ENCODE measurements at places on chromosomes 5 and 9.

DNA sequence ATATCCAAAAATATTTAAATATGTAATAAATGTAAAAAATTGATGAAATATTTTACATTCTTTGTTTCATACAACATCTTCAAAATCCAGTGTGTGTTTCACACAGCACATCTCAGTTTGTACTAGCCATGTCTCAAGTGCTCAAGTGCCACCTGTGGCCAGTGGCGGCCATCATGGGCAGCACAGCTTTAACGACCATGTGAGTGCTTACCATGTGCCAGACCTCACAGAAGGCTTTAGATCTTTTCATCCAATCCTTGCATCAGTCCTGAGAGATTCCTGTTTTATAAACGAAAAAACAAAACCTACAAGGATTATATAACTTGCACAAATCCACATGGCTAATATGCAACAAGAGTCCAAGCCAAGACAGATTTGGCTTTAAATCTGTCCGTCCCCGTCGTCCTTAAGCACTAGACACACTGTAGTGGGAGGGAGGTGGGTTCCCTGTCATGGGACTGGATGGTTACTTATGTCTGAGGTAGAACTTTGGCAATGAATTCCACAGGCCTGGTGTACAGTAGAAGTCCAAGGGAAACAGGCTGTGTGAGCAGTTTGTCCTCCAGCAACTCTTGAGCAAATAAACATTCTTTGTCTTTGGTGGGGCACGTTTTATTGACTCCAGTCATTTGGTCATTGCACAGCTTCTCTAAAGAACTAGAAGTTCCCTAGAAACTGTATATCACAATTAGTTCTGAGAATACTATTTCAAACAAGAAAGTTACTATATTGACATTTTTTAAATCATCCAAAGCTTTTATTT, 25.0 kb upstream of the F2R start:
- DNase-seq: peak; percentile 83

DNA sequence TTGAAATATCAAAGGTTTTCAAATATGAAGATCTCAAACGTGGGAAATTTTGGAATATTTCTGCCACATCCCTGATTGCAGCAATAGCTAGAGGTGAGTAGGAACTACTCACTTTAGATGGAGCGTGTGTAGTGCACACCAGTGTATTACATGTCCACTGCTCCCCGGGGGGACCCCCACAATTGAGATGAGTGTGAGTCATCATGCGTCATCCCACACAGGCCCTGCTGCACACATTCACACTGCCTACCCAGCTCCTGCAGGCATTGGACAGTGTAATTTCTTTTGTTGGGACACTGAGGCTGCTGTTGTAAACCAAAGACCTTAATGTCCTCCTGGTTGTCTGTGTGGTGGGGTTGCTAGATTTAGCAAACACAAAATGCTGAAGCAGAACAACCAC, 280.0 kb downstream of the GAS1 start:
- DNase-seq: no peak

- no peak for DNase-seq
These were observed 78.2 kb upstream of the FER start for GRCh38 chr5:108669462-108669861.

DNA sequence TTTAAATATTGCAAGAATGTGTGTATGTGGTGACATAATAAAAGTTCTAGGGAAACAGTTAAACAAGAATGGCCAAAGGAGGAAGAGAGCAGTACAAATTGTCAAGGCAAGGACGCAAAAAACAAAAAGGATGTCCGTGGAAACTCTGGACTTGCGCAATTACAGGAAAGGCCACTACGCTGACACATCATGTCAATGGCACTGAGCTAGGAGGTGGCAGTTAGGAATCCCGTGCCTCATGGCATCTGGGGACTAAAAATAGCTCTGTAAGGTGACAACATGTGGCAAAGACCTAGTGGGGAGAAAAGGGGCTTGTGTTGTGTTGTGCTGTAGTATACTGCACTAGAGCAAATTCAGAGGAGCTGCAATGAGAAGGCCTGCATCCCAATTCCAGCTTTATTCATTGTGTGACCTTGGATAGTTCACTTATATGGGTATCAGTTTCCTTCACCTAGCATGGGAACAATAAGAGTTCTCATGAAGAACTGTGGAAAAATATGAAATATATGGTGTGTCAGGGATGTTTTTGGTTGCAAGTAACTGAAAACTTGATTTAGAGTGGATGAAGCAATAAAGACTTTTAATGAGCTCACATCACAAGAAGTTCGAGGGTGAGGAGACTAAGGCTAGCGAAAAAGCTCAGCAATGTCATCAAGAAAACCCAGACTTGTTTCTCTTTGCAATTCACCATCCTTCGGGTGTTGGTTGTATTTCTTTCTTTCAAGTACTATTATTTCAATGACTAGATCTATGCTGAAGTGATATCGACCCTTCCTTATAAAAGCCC, 124.1 kb upstream of the STC2 start:
- peak; percentile 70 for DNase-seq

DNA sequence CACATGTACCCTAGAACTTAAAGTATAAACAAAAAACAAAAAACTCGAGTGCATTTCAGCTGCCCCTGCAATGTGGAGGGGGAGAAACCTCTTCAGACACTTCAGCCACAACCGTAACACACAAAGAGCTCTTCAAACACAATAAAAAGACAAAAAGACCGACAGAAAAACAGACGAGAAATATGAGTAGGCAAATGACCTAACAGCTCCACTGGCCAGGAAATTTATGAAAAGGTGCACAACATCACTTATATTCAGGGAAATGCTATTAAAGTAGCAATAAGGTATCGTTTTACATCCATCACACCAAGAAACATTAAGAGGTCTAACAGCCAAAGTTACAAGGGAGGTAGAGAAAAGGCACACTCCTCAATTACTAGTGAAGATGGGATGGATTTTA, 6.2 kb downstream of the ZBED3 start:
- DNase-seq: no peak

DNA sequence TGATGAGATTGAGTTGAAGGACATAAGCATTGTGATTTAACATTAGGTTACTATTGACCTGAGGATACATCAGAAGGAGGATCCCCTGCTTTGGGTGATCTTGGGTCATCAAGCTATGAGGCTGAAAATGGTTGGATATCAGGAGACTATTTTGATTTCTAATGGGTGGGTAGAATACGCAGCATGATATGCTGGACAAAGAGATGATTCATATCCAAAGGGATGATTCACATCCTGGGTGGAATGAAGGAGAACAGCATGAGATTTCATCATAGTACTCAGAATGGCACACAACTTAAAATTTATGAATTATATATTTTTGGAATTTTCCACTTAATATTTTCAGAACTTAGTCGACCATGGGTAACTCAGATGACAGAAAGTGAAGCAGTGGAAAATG, 1759.5 kb upstream of the C9orf72 start:
- DNase-seq: peak; percentile 42

GRCh38 chr5:136586196-136586595, 220.9 kb upstream of the TRPC7 start:
- DNase-seq: no peak

DNA sequence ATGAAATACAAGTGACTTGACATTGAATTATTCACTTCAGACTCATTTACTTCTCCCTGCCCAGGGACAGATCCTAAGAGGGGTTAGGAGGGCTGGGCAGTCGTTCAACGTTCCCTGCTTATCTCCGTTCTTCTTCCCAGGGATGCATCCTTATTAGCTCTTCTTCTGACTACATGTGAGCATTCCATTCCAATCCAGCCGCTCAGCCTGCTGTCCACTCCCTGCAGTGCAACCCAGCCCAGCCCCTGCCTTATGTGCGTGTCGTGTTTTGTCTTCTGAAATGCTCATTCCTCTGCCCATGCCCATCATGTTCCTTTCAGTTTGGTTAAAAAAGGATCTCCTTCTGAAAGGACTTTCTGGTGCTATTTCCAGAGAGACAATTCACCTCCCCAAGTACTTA, 64.7 kb upstream of the PALM2AKAP2 start:
- no peak for DNase-seq

- no peak for DNase-seq
These were observed 174.5 kb downstream of the FGF18 start for GRCh38 chr5:171593976-171594375.

- no peak for DNase-seq
These were observed 813.3 kb upstream of the WWC1 start for GRCh38 chr5:167478188-167478587.

DNA sequence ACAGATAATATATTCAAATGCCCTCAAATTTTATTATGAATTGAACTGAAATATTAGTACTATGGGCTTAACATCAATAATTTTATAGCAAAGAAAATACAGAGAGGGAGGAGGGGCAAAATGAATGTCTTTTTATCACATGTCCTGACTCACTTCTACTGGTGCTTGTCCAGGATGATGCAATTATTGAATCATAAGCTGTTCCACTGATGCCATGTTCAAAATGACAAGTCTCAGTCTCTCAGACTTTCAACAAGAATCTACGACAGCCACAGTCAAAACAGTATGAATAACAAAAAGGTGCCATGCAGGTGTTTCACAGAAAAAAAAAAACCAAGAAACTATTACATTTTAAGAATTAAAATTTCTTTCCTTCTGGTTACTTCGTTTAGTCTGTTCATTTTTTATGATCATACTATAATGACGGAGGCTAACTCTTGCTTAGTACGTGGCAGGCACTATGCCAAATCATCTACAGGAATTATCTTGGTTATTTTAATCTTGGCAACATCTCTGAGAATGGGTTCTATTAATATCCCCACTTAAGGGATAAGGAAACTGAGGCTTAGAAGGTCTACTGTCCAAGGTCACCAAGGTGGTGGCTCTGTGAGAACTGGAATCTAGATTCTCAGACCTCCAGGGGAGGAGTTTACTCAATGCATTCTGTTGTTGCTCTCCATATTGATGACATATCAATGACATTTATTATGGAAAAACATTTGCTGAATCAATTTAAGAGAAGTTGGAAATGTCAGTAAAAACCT, 61.5 kb downstream of the NR3C1 start:
- DNase-seq: peak; percentile 52

Measured in adipocyte (in vitro differentiated cells).